EL (cell line): ENCODE measurements at places on chromosomes 1 and 21.

- DNase-seq = no peak
Observed at GRCh38 chr1:4495809-4496208, 158.6 kb upstream of the AJAP1 start.

DNA sequence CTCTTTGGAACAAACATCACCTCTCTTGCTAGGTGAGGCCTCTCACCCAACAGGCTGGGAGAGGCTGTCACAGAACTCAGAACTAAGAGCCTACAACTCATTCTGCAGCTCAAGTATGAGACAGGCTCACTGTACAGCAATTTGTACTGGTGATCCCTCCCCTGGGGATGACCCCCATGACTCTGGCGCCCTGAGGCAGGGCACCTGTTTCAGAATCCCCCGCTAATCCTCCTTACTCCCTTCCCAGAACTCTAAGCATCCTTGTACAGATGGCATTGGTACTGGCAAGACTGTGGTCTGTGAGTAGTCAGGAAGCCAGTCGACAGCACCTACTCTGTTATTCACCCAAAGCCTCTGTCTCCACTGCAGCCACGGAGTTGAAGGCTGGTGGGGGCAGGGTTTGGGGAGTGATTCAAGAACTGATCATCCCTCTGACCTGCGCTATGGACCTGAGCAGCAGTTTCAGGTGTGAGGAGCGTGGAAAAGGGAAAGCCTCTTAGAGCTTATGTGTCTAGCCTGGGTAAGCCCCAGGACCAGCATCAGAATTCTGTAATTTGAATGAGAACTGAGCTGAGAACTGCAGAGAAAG is 655.5 kb downstream of the KIF26B start:
- no peak for DNase-seq

DNA sequence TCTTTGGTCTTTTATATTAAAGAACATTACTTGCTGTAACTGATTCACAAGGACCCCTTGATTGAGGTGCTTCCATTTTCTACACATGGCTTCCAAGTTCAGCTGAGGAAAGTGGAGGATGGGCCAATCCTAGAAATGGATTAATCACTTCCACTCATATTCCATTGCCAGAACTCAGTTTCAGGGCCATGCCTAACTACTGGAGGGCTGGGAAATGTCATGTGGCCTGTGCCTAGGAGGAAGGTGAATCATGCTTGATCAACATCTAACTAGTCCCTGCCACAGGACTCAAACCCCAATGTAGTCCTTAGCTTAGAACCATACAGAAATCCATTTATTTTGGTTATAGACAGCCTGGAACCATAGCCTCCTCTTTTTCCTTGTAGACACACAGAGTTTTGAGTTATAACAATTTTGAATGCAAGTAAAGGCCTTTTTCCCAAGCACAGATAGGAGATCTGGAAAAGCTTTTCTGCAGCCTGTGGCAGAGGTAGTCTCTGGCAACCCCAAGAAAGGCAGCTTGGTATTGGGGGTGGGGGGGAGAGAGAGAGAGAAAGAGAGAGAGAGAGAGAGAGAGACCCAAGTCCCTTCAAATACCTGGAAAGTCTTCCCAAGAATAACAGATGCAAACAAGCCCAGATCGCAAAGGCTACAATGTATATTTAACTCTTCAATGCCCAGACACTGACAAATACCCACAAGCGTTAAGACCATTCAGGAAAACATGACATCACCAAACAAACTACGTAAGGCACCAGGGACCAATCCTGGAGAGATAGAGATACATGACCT is 12.5 kb downstream of the MAST2 start:
- DNase-seq = peak; percentile 61

GRCh38 chr1:213274140-213274539 is 223.1 kb downstream of the RPS6KC1 start:
- peak; percentile 3 for DNase-seq

GRCh38 chr1:208272311-208272710 is 28.1 kb upstream of the PLXNA2 start:
- DNase-seq = no peak

DNA sequence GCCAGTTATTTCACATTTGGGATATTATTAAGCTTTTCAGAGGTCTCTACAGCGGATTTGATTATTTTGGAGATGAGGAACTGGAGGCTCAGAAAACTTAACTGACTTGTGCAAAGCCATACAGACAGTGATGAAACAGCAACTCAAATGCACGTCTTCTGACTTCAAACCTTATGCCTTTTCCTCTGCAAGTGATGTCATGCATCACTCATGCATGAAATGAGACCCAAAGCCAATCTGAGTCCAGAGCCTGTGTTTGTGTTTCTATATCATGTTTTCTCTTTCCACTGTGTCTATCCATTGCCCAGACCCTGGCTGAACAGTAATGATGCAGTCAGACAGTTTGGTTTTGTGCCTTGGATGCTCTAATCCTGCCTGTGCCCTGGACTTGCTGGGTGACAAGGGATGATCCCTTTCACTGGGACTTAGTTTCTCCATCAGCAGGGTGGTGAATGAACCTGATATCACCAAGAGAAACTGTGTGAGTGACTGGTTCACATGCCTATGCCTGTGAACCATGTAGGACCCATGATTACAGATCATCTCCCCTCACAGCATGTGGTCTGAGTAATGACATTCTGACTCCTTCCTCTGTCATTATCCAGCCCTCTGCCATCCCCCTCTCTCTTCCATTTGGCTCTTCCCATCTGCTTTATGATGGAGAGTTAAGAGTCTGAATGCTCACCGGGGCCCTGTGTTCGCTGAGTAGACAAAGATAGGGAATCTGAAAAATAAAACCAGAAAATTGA is 33.4 kb downstream of the SLAMF6 start:
- no peak for DNase-seq

DNA sequence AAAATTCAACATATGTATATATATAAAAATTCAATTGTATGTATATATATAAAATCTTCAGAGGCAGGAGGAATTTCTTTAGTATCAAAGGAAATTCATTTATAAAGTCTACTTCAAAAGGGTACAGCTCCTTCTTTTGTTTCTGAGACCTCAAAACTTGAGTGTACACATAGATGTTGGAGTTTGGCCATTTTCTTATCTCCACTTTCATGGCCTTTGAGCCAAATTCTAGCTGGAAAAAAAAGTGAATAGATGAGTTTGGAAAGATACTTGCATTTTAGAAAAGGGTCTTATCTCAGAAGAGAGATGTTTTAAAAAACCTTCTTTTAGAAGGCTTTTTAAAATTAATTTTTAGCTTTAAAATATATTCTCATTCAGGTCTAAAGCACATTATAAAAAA is 103.2 kb downstream of the ATF6 start:
- DNase-seq = no peak

- peak; percentile 79 for DNase-seq
Observed at GRCh38 chr1:171389171-171389570, 75.2 kb downstream of the FMO4 start.

- no peak for DNase-seq
Observed at GRCh38 chr1:26932531-26932930, 11.0 kb downstream of the NUDC start.
